Astrocyte (in vitro differentiated cells and primary cell): ENCODE measurements at places on chromosomes 2 and 18. TPM values are rescaled to one million over a fixed set of nuclear protein-coding genes. Genes with fewer than 3 reads are reported as not detected.

DNA sequence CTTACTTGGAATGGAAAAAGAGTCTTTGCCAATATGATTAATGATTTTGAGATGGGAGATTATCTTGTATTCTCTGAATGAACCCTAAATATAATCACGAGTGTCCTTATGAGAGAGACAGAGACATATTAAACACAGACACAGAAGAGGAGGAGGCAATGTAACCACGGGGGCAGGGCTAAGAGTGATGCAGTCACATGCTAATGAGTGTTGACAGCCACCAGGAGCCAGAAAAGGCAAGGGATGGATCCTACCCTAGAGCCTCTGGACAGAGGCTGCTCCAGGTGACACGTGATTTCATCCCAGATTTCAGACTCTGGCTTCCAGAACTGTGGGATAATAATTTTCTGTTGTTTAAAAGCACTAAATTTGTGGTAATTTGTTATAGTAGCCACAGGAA lies 679.6 kb downstream of the MBD2 start:
- H3K27ac ChIP-seq, result no peak overlapping the region
- H3K36me3 ChIP-seq, result no peaks in the 10 kb centered on the region
- DNase-seq, result no peak

DNA sequence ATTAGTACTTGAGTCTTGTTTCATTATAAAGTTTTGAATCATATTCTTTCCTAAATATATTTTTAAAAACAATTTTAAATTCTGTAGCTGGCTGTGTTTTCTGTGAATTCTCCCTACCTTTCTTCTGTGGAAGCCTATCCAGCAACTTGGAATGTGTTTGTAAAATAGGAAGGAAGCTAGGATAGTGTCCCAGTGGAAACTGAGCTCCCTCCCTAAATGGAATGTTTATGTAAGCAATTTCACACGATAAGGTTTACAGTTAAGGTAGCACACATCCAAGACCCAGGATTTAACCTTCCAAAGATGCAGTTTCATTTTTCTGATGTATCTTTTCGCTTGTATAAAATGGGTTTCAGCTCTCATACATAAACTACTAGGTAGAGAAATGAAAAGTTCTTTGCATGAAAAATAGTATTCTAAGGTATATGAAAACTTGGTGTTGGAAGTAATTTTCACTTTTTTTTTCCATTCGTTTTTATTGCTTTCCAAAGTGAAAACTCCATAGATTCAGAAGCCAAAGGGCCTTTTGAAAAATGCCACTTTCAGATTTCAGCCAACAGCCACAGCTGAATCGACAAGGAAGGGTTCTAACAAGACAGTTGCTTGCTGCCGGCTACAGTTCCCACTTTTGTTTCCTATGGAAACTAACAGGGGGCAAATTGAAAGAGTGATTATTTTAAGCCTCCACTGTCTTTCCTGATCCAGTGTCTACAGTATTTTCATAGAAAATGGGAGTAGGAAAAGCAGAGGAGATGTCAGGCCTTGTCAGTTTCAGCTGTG lies 405.1 kb upstream of the POU3F3 start:
- no peak for DNase-seq
- no peaks in the 10 kb centered on the region for H3K27me3 ChIP-seq
- H3K36me3 ChIP-seq, result no peaks in the 10 kb centered on the region
- H3K27ac ChIP-seq, result no peak overlapping the region
- H3K4me3 ChIP-seq, result no peak overlapping the region
- H3K4me1 ChIP-seq, result no peaks in the 10 kb centered on the region

DNA sequence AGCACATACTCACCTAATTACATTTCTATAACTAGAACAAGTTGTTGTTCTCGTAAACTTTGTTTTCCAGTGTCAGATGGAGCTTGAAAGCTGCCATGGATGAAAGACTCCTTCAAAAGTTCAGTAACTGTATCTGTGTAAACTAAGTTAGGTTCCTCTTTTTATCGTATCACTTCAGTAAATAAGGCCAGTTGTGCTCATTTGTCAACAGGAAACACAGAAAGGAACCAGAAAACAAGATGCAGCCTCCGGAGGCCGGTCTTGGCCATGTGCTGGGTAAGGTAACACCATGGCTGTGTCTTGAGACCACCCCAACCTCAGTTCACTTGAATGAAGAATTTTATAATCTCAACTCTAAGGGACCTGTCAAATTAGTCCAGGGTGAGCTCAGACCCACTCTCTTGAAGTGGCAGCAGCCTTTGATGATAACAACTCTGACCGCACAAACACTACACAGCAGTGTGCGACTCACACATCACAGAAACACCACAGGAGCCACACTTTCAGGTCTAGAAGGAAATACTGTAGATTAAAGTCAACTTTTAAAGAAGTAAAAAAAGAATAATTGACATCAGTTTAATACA lies 213.8 kb downstream of the AFF3 start:
- no peaks in the 10 kb centered on the region for H3K36me3 ChIP-seq
- H3K27ac ChIP-seq, result no peak overlapping the region
- no peak overlapping the region for H3K4me3 ChIP-seq
- DNase-seq, result no peak

IGFBP5 gene
- total RNA-seq, result 422 and 452 TPM in 2 replicates

- H3K4me3 ChIP-seq, result no peak overlapping the region
- no peaks in the 10 kb centered on the region for H3K27me3 ChIP-seq
- peak; percentile 3 for DNase-seq
Observed at GRCh38 chr18:71398531-71398930, 1109.7 kb downstream of the SOCS6 start.

TUBB8B gene
- total RNA-seq, result not detected in 2 replicates

POTEF gene
- total RNA-seq, result 2.1 and 2.3 TPM in 2 replicates

DNA sequence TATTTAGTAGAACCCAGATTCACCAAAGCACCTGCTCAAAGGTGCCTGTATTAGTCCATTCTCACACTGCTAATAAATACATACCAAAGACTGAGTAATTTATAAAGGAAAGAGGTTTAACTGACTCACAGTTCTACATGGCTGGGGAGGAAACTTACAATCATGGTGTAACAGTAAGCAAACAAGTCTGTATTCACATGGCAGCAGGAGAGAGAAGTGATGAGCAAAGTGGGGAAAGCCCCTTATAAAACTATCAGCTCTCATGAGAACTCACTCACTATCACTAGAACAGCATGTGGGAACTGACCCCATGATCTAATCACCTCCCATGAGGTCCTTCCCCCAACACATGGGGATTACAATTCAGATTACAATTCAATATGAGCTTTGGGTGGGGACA lies 28.0 kb upstream of the DDX18 start:
- no peaks in the 10 kb centered on the region for H3K27me3 ChIP-seq
- H3K36me3 ChIP-seq, result no peaks in the 10 kb centered on the region
- H3K4me3 ChIP-seq, result no peak overlapping the region
- no peaks in the 10 kb centered on the region for H3K4me1 ChIP-seq
- no peak overlapping the region for H3K27ac ChIP-seq

- DNase-seq, result peak; percentile 41
- peaks cover 2% of the 10 kb centered on the region for H3K27me3 ChIP-seq
- H3K36me3 ChIP-seq, result no peaks in the 10 kb centered on the region
- no peak overlapping the region for H3K4me3 ChIP-seq
- peaks cover 9% of the 10 kb centered on the region for H3K4me1 ChIP-seq
Observed at GRCh38 chr2:233037078-233037477, 4.6 kb downstream of the NEU2 start.

DNA sequence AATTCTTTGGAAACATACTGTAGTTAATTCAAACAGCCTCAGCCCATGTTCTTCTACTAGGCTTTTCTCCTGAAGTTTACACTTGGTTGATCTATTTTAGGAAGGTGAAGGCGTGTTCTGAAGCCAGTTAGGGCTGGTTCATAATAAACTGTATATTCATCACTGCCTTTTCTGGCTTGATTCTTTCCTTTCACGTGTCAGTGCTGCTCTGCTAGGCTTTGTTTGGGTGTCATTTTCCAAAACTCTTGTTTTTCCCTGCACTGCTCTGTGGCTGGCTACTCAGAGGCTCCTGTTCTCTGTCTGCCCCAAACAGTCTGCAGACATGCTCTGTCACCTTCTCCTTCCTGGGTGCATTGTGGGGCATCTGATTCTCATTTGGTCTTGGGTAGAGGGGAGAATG lies 136.1 kb downstream of the PARD3B start:
- H3K4me1 ChIP-seq, result peaks cover 7% of the 10 kb centered on the region
